ENCODE measurements at places on chromosomes 6 and 20.

- DNase-seq: no peak
Measured at GRCh38 chr20:41386502-41387427, 20.1 kb upstream of the EMILIN3 start.

- no peak for DNase-seq
Measured at GRCh38 chr6:136723780-136724179, 68.5 kb downstream of the MAP3K5 start.

- DNase-seq: no peak
Measured at GRCh38 chr6:118697554-118697953, 46.2 kb upstream of the CEP85L start.

- DNase-seq: no peak
Measured at GRCh38 chr20:58130581-58130980, 97.9 kb downstream of the ANKRD60 start.

DNA sequence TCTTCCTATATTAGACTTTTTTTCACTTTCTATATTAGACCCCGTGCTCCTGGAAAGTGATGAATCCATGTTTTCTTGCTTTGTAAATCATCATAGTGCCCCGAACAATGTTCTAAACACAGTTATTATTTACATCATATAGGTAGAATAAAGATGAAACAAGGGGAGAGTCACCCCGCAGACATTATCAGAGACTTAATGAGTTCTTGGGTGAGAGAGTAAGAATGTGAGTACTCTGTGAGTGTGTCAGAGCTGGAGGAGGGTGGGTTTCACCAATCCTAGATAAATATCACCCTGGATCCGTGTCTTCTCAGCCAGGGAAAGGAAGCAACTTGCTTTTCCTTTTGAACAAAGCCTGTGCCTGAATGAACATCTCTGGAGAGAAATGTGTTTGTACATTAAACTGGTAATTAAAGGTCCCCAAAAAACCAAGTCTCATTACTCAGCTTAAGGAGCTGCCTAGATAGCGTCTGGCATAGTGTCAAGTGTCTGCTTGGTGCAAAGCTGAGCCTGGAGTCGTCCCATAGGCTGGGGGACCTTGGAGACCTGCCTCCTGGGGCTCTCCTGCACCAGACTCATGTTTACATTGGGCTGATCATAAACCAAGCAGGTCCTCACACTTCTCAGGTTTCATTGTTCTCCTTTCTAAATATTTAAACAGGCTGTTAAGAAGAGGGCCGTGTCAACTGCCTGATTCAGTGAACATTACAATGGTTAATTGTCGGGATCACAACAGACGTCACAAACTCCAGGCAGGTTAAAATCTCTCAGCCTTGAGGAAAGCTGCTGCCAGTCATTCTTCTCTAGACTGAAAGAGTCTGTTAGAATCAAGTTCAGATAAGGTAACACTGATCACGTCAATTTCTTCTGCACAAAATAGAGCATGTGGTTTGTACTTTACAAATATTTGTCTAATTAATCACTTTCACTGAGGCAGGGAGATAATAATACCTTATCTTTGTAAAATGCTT lies 179.7 kb upstream of the MYLIP start:
- no peak for DNase-seq

DNA sequence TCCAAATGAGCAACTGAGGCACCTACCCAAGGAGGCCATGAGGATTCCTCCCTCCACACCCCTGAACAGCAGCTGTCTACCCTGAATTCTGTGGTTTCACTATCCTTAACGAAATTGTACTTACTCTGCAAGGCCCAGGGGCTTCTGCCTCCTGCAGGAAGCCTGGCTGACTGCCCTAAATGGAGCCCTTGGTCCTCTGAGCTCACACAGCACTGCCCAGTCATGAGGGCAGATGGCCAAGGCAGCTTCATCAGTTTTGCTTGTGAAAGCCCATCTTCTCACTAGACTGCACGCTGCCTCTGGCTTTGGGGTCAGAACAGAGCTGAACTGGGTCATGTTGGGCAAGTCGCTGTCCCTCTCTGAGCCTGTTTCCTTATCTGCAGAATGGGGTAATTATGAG lies 26.4 kb upstream of the SIRPA start:
- no peak for DNase-seq

DNA sequence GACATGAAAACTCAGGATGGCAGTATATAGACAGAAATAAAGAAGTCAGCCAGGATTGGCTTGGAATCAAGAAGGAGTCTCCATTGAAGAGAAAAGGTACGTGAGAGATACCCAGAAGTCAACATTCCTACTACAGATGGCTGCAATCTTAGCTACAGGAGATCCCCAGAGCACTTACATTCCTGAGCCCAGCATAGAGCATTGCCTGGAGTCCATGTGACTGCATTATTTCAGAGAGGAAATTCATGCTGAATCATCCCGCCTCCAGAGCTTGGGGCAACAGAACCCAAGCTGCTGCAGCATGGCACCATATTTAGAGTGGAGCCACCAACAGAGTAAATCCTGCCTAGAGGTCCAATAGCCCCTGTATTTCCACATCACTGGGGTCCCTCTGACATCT lies 125.0 kb upstream of the GRIK2 start:
- DNase-seq: peak; percentile 30

DNA sequence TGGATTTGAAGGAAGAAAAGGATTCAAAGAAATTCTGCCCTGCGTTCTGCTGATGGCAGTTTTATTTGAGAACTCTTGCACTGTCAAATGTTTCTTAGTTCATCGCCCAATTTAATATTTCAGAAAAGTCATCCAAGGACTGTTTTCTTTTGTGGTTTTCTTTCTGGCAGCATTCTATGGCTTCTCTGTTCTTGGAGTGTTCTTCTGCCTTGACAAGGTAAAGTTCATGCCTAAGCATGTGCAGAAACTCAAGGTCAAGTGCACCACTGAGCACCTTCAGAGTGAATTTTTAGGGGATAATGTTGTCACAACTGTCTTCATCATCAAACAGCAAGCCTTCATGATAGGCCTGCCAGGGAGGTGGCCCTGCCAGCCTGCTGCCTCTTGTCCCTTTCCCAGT lies 225.6 kb downstream of the PLCB1 start:
- no peak for DNase-seq

GRCh38 chr20:23875606-23876237 lies 3.8 kb downstream of the CST5 start:
- DNase-seq: no peak

GRCh38 chr6:149948616-149949015 lies 6.8 kb downstream of the ULBP2 start:
- DNase-seq: no peak

GRCh38 chr20:44728801-44729443 lies 13.8 kb downstream of the CCN5 start:
- DNase-seq: peak; percentile 85

GRCh38 chr6:42727087-42727611 lies 4.8 kb upstream of the PRPH2 start:
- DNase-seq: peak; percentile 21

DNA sequence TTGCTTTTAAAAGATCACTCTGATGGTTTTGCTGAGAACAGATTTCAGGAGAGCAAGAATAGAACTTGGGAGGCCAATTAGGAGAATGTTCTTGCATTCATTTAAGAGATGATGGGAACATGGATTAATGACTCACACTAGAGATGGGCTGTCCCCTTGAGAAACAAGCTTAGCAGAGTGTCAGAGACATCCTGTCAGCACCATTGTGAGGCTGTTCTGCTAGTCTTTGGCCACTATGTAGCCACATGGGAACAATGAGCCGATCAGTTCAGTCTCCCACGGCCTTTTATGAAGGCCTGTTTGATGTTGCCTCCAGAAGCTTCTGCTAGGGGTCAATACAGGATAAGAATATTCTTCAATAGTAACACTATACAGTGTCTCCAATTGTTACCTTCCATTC lies 113.0 kb upstream of the EYA4 start:
- DNase-seq: no peak

- DNase-seq: no peak
Measured at GRCh38 chr6:119075200-119075981, 3.1 kb downstream of the FAM184A start.

DNA sequence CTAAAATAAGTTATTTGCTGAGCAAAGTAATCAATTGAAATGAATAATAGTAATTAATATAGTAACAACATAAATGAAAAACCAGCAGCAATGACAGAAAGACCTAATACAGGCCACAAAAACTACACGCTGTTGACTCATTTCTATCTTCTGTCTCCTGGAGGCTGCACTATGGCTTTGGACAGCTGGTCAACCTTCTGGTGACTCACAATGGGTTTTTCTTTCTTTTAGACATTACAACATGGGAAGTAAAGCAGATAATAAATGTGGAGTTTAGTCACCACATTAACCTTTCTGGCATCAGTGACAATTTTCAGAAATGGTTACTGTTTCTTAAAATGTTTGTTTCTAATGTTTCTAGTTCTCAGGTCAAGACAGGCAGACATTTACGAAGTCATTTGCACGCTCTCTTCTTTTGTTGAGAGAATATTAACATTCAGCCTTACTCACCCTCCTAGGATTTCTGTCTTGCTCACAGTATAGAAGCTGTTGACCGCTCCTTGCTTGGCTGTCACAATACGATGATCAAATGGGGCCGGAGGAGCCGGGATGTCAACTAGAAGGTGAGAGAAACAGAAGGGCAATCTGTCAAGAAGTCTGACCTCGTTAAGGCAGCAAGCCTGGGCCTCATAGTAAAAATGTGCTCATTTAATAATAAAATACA lies 62.2 kb downstream of the MYLK4 start:
- peak; percentile 85 for DNase-seq

DNA sequence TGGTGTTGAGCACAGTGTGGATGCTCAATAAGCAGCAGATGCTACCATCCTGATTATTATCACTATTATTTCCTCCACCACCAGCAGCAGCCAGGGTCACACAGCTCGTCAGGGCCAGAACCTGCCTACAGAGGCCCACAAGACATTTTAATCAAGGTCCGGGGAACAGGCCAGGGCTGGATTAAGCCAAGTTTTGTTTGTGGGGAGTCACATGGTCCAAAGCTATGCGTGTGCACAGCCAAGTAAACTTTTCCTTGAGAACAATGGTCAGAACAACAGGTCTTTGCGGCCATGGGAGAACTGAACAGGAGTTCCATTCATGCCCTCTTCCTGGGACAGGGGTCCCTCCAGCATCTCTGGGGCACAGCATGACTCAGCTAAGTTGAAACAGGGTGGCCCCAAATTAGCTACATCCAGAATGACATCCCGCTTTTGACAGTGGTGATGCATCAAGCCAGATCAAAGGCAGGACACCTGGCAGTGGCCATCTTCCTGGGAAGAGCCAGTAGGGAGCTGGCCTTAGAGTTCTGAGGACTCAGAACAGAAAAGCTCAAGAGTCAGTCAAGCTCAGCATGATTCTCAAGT lies 11.7 kb downstream of the SNTA1 start:
- DNase-seq: no peak

- DNase-seq: no peak
Measured at GRCh38 chr6:53494076-53494475, 50.8 kb downstream of the GCLC start.

- no peak for DNase-seq
Measured at GRCh38 chr6:122494665-122495272, 23.2 kb upstream of the SERINC1 start.

DNA sequence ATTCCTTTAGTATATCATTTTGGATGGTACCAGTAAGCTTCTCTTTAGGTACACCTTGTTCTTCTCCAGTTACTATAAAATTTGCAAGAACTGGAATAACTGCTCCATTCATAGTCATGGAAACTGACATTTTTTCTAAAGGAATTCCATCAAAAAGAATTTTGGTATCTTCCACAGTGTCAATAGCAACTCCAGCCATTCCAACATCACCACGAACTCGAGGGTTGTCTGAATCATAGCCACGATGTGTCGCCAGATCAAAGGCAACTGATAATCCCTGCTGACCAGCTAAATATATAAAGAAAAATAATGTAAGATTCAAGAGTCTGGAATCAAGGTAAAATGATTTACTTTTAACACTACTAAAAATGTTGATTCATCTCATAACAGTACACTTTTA lies 5.3 kb downstream of the MMUT start:
- DNase-seq: peak; percentile 10

DNA sequence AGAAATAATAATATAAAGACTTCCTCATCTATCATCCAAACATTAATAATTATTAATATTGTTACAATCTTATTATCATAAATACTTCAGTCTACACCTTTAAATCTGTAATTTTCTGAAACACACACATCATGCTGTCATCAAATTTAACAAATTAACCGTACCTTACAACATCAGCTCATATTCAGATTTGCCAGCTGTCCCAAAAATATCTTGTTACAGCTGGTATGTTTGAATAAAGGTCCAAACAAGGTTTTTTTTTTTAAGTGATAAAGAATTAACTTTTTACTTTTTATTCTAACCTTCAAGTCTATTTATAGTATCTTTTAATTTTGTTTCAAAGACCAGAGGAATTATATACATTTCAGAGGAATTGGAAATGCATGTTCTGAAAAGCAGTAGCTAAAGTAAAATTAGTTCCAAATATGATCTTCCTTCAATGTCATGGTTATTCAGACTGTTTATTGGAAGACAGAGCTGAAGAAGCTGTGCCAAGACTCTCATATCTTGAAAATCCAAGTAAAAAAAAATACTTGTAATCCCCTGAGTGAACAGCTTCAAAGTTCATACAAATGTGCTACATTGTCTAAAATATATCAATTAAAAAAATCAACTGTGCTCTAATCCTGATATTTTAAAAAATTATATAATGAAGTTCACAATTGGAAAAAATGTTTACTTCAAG lies 161.7 kb upstream of the BMP5 start:
- no peak for DNase-seq

DNA sequence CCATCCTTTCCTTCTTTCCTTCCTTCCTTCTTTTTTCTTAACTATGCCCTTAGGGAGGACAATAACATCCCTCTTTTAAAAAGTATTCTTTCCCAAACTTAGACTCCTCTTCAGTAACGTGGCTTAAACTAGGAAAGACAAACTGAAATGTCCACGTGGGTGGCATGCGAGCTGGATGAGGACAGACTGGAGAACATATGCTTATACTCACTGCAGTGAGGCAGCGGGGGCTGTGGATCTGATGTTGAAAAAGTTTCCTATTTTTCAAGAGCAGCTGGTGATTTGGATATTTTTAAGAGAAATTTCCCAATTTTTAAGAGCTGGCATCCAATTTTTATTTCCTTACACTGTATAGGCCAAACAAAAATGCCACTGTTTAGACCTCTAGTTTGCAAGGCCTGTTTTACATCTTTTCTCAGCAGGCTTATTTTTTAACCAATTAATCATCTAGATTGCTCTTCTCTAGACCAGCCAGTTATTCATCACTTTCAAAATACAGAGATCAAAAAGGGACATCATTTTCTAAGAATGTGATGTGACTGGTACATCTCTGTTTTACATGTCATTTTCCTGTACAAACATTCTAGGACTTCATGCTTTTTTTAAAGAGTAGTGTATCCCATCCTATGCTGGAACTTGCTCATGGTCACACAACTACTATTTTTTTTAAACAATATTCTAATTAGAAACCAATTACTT lies 226.5 kb downstream of the BTBD9 start:
- no peak for DNase-seq

GRCh38 chr6:43547222-43547621 lies 28.6 kb downstream of the XPO5 start:
- no peak for DNase-seq

- DNase-seq: no peak
Measured at GRCh38 chr20:37209661-37210314, 30.4 kb upstream of the MROH8 start.

GRCh38 chr6:129281168-129281796 lies 398.3 kb downstream of the LAMA2 start:
- no peak for DNase-seq

GRCh38 chr20:10434467-10434831 lies 427 bp upstream of the MKKS start:
- peak; percentile 99 for DNase-seq

- no peak for DNase-seq
Measured at GRCh38 chr20:43870484-43870883, 44.2 kb upstream of the TOX2 start.
